ENCODE measurements at places on chromosomes 11 and 22.

- H3K27ac ChIP-seq, result no peak overlapping the region
- no peak for DNase-seq
- no peaks in the 10 kb centered on the region for H3K36me3 ChIP-seq
- peak overlapping the region; percentile 26 for H3K4me3 ChIP-seq
- H3K27me3 ChIP-seq, result no peaks in the 10 kb centered on the region
- peaks cover 36% of the 10 kb centered on the region for H3K4me1 ChIP-seq
Observed at GRCh38 chr11:88359541-88359940, 22.0 kb upstream of the CTSC start.

- H3K27me3 ChIP-seq, result no peaks in the 10 kb centered on the region
- no peak overlapping the region for H3K4me3 ChIP-seq
- no peaks in the 10 kb centered on the region for H3K4me1 ChIP-seq
Observed at GRCh38 chr11:100855466-100856067, 168.5 kb downstream of the ARHGAP42 start.

DNA sequence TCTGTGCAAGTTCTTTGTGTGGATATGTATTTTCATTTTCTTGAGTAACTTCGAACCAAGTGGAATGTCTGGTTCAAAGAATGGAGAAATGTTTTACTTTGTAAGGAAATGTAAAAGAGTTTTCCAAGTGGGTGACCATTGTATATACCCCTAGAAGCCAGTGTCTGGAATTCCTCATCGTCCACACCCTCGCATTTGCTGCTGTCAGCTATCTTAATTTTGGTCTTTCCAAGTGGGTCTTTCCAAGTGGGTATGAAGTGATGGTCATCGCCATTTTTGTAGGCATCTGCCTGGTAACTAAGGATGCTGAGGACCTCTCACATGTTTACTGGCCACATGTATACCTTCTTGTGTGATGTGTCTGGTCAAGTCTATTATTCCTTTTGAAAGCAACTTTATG lies 547.5 kb downstream of the TBC1D22A start:
- no peak for DNase-seq
- no peaks in the 10 kb centered on the region for H3K4me1 ChIP-seq
- no peaks in the 10 kb centered on the region for H3K36me3 ChIP-seq

GRCh38 chr22:22553735-22554586 lies 5.1 kb downstream of the PRAME start:
- DNase-seq, result no peak
- H3K27ac ChIP-seq, result no peak overlapping the region
- H3K36me3 ChIP-seq, result no peaks in the 10 kb centered on the region
- H3K4me1 ChIP-seq, result peaks cover 3% of the 10 kb centered on the region
- H3K27me3 ChIP-seq, result no peaks in the 10 kb centered on the region

All from activated CD4-positive, alpha-beta T cell treated with anti-CD3 and anti-CD28 coated beads, Interleukin-2, amount 10 ng/mL, durations not matched to agents 24 days and 14 days (primary cell).